ENCODE measurements at places on chromosomes 5 and 9.

- peak; percentile 16 for DNase-seq
These were observed 47.2 kb downstream of the GPBP1 start for GRCh38 chr5:57221049-57221568.

- no peak for DNase-seq
These were observed 88.4 kb downstream of the AK8 start for GRCh38 chr9:132789719-132790118.

DNA sequence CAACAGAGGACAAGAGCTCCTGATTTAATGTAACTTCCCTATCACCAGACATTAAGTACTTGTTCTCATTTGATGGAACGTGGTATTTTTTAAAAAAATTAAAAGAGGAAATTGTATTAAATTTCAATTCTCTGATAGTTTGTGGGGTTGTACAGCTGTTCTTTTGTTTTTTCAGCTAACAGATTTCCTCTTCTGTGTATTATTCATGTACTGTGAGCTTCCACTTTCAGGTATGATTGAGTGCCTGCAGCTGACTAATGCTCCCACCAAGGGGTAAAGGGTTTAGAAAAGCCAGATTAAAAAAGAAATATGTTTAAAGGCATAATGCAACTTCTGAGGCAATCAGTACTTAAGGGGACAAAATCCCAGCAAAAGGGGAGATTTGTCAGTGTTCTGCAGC is 117.7 kb upstream of the ACTBL2 start:
- DNase-seq, result no peak

DNA sequence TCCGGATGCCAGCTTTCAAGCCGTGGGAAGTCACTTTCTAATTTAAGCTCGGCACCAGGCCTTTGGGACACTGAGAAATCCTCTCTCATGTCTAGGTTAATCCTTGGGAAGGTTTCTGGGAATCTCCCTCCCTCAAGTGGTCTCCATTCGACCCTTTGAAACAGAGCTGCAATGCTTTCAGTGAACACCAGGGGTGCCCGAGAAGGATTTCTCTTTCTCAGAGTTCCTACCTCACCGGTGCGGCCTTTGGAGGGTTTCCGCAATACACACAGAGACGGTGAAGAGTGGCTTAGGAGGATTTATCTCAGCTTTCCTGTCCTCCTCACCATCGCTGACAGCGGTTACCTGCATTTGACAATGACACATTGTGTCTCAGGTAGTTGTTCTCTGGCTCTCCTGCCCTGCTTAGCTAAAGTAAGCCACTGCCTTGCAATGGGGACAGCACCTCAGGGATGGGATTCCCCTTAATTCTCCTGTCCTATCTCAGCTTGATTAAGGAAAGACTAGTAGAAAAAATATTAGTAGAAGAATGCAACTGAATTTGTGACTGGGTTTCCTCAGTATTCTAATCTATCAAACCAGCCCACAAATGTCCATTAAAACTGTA is 180.6 kb downstream of the GABRG2 start:
- DNase-seq, result no peak

DNA sequence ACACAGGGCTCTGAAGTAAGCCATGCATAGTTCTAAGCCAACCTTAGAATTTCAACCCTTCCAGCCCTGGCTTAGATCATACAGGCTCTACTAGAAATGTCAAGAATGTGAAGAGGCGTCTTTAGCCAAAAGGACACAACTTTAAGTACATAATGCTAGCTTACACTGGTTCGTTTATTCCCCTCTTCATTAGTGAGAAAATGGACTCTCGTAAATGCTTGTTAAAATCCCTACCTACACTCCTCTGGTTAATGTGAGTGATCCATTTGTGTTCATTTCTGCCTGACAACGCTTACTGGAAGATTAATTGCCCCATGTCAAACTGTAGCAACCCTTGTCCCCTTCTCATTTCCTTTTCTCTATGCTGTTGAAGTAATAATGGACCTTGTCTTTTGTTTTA is 149.3 kb upstream of the POU5F2 start:
- DNase-seq, result peak; percentile 10

GRCh38 chr9:15420796-15421195 is 1.9 kb upstream of the SNAPC3 start:
- no peak for DNase-seq

GRCh38 chr5:125484272-125484741 is 737.9 kb upstream of the ZNF608 start:
- no peak for DNase-seq

- DNase-seq, result no peak
These were observed 639.6 kb downstream of the CETN3 start for GRCh38 chr5:89769975-89770374.

GRCh38 chr5:17854901-17855300 is 220.6 kb downstream of the TAF11L14 start:
- DNase-seq, result no peak

DNA sequence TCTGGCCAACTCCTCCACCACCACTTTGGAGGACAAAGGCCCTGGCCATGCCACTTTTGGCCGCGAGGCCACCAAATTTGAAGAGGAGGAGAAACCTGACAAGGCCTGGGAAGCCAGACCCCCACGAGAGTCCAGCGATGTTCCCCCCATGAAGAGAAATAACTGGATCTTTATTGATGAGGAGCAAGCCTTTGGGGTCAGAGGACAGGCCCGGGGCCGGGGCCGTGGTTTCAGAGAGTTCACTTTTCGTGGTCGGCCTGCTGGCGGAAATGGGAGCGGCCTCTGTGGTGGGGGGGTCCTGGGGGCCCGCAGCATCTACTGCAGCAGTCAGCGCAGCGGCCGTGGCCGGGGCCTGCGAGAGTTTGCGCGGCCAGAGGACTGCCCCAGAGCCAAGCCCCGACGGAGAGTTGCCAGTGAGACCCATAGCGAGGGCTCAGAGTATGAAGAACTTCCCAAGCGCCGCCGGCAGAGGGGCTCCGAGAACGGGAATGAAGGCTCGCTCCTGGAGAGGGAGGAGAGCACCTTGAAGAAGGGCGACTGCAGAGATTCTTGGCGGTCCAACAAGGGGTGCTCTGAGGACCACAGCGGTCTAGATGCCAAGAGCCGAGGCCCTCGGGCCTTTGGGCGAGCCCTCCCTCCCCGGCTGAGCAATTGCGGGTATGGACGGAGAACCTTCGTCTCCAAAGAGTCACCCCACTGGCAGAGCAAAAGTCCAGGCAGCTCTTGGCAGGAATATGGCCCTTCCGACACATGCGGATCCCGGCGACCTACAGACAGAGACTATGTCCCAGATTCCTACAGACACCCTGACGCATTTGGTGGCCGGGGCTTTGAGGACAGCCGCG is 27.4 kb upstream of the POMT1 start:
- no peak for DNase-seq

GRCh38 chr9:112648624-112649023 is 69.3 kb downstream of the INIP start:
- DNase-seq, result no peak

- no peak for DNase-seq
These were observed 4.3 kb downstream of the CDHR2 start for GRCh38 chr5:176553260-176554085.

DNA sequence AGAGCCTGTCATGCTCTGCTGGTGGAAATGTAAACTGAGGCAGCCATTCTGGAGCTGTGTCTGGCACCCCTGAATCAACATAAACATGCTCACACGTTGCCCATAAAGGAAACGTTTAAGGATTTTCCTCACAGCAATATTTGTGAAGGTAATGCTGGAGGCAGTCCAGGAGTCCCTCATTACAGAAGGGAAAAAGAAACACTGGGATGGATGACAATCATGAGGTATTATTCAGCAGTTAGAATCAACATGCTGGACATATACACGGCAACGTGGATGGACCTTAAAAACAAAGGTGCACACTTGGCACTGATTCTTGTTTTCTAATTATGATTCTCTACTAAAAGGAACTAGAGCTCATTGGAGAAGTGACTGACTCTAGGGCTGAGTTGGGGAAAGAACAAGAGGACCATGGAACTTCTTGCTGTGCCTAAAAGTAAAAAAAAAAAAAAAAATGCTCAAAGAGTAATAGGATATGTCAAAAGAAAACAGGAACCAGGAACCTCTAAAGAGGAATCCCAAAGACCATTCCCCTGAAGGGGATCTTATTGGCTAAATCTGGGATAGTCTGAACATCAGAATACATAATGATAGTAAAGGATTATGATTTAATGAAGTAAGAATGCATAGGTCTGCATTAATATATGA is 18.6 kb downstream of the B4GALT1 start:
- DNase-seq, result no peak

Data from NCI-H2107 (cell line).